ENCODE measurements at places on chromosomes 11 and 22. TPM values are rescaled to one million over a fixed set of nuclear protein-coding genes. Genes with fewer than 3 reads are reported as not detected.
A peak's percentile ranks its signal among the peaks of the same experiment; 100 is the strongest.

DNA sequence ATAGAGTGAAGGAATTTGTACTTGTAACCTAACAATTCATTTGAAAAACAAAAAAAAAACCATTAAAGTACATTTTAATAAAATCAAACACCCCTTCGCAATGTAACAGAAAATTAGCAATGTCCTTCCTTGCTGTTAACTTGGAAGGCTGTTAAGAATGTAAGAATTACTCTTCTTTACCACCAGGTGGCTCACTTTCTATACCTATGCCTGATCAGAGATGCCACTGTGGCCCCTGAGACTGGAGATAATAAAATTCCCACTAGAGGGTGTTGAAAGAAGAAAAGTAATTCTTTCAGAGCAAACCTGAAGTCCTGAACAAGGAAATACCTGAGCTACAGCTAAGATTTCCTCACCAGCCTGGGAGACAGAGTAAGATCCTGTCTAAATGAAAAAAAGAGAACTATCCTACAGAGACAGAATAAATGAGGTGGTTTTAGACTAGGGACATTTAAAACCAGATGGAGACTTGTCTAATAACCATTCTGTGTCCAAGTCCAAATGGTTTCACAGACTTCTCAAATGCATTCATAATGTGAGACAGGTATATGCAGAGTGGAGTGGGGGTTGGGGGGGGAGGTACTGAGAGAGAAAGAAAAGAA lies 1089.3 kb downstream of the FAM181B start:
- no peak for DNase-seq

DNA sequence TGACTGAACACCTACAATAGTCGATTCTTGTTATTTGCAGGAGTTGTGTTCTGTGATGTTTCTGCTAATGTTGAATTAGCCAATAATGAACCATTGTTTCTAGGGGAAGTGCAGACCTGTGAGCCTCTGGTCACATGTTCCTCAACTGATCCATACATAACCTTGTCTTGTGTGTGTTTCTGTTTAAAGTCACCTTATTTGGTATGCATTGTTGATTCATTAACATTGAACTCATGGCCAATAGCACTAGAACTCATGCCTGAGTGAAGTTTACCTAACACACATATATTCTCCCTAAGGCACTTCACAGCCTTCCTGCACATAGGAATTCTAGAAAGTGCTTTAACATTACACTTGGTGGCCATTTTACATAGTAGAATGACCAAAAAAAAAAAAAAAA lies 271.8 kb upstream of the PLET1 start:
- DNase-seq, result no peak

- DNase-seq, result no peak
Measured at GRCh38 chr11:18132341-18132740, at the start of gene MRGPRX3. Gene MRGPRX3, plus strand, starts transcription at chr11:18132571. Its CDS starts 4,632 bp downstream, at chr11:18137203.

Gene RFPL1
- total RNA-seq, result 1.0 TPM

DNA sequence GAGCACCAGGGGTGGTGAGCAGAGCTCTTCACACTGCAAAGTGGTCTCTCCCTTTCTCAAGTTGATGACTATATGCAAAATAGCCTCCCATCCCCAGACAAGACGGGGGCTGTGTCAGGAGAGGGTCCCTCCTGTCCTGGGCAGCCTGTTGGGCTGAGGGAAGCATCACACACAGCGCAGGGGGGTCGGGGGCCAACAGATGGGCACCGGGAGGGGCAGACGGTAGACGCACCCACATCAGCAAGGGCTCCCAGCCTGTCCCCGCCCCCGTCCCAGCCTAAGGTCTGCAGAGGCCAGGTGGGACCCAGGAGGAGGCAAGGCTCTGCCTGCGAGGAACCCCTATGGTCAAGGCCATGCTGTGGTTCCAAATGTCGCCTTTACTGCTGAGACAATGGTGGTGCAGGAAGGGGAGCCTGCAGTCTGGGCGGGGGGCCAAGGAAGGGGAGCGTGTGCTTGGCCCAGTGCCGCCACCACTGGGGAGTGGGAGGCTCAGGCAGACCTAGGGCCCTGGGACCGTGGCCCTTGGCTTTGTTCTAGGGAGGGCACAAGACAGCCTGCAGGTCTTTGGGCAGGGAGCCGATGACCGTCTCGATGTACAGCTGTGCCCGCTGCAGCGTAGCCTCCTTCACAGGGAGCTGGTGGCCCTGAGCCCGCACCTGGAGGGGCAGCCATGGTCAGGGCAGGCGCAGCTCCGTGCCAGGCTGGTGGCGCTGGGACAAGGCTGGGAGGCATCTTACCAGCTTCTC lies 4.3 kb upstream of the PLXNB2 start:
- DNase-seq, result no peak

Gene SHANK2
- total RNA-seq, result 36.4 TPM

Gene RASL10A
- total RNA-seq, result 0.75 TPM

DNA sequence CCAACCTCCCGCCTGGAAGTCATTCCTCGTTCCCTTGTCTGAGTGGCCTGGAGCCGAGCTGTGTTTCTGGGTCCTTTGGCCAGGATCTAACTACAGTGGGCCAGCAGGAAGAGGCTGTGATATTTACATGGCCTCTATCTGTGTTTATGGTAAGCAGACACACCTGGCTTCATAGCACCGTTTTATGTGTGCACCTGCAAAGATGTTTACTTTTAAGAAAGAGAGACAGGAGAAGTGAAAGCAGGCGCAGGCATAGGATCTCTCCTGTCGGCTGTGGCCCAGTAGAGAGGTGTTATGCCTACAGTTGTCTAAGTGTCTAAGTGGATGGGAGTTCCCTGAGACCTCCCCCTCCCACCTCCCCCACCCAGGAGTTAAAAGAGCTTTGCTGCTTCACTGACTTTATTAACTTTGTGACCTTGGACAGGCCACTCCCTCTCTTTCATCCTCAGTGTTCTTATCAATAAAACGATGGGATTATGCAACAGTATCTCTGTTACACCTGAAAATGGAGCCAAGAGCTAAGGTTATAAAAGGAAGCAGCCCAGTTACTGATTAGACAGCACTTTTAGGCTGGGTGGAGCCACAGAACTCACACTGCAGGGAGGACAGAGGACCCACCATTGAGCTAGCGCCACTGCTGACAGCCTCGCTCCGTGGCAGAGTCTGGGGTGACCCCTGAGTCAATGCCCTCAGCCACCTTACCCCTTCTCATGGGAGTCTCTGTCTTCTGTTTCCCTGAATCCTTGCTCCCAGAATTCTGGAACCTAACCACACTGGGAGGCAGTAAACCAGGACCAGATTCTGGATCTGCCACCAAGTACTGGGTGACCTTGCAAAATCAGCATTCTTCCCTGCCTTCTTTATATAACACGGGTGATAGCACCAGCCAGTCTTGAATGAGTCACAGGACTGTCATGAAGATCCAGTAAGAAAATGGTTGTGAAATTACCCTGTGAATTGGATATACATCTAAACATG lies 22.0 kb downstream of the ST14 start:
- DNase-seq, result peak; percentile 53

GRCh38 chr11:30316237-30316636 lies 6.7 kb upstream of the ARL14EP start:
- DNase-seq, result no peak

DNA sequence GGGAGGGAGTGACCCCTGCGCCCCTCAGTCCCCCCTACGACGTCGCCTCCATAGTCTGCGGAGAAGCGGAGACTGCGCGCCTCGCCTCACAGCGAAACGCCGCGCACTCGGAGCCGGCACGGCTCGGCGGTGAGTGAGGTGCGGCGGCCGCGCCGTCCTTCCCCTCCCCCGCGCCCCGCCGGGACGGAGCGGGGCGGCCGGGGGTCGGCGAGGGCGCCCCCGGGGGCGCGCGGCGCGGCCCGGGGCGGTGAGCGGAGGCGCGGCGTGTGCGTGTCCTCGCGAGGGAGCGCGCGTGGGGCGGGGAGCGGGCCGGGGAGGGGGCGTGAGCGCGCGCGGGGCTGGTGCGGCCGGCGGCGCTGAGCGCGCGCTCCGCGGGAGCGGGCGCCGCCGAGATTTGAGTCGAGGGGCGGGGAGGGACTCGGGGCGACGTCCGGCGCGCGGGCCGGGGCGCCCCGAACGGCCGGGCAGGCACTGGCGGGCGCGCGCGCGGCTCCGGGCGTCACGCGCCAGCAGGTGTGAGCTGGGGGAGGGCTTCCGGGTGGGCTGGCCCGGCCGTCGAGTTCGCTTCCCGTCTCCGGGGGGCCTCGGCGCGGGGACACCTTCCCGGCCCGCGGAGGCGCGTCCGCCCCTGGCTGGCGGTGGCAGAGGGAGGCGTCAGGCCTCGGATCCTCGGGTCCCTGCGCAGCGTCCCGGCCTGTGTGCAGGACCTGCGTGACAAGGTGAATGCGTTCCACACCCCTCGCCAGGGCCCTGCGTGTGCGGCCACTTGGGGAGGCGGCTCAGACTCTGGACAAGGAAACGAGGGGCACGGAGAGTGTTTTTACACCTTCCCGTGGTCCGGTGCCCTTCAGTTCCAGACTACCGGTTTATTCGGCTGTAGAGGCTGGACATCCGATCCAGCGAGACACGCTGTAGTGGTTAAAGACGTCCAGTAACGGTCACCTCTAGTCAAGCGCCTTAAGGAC lies 50.4 kb downstream of the FAM83F start:
- DNase-seq, result peak; percentile 61

Gene PLAAT4
- total RNA-seq, result 23.8 TPM

DNA sequence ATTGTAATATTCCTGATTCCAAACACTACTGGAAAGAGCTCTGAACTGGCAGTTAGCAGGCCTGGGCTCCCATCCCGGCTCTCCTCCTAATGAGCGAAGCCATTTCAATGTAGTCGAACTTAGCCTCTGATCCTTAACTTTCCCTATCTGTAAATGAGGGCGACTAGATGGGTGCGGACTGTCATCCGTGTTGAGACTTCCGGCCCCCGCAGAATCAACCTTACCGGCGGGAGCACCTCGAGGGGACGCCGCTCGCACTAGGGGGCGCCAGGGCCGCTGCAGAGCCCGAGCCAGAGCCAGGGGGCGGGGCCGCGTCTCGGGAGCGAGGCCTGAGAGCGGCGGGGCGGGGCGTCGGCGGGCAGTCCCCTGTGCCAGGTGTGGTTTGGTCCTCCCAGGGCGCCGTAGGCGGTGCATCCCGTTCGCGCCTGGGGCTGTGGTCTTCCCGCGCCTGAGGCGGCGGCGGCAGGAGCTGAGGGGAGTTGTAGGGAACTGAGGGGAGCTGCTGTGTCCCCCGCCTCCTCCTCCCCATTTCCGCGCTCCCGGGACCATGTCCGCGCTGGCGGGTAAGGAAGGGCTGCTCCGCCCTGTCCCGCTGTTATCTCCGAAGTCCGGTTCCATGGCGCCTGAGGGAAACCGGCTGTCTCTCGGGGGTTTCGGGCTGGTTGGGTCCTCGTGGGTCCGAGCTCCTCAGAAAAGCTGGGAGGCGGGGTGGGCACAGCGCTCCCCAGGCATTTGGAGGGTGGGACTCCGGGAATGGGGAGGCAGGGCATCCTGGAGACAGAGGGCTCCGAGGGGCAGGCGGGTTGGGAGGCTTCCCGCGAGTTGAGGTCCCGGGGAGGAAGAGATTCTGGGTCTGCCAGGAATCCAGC lies at the start of gene LIMK2:
LIMK2 (plus strand) TSS at position 437 of the 869 bp plus-strand sequence; CDS start at position 548, 111 bp downstream.
- peak; percentile 98 for DNase-seq

DNA sequence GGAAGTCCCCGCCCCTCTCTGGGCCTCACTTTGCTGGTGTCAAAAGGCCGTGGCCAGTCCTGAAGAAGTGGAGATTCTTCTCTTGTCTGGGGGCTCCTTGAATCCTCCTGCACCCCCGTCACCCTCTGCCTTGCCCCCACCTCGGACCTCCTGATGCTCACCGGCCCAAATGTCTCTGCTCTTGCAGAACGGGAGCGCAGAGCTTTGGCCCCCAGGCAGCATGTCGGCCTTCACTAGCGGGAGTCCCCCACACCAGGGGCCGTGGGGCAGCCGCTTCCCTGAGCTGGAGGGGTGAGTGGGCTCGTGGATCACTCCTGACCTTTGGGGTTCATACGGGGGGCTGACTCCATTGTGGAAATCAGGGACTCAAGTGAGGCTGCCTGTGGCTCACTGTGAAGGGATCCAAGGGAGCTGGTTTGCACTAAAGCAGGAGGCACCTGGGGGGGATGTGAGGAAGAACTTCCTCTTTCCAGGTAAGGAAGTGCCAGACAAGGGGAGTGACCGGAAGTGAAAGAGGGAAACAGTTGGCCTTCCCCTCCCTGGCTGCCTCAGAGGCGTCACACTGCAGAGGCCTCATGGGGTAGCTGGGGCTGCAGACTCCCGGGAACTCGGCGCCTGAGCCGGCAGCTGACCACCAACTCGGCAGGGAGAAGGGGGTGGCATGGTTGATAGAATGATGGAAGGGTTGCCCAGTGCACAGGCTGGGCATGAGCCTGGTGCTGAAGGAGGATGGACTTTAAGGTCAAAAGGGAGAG lies 23.1 kb downstream of the CSF2RB start:
- no peak for DNase-seq

GRCh38 chr11:43989162-43989981 lies 46.9 kb downstream of the C11orf96 start:
- DNase-seq, result no peak

GRCh38 chr11:1741741-1742140 lies 8.7 kb downstream of the IFITM10 start:
- DNase-seq, result no peak

DNA sequence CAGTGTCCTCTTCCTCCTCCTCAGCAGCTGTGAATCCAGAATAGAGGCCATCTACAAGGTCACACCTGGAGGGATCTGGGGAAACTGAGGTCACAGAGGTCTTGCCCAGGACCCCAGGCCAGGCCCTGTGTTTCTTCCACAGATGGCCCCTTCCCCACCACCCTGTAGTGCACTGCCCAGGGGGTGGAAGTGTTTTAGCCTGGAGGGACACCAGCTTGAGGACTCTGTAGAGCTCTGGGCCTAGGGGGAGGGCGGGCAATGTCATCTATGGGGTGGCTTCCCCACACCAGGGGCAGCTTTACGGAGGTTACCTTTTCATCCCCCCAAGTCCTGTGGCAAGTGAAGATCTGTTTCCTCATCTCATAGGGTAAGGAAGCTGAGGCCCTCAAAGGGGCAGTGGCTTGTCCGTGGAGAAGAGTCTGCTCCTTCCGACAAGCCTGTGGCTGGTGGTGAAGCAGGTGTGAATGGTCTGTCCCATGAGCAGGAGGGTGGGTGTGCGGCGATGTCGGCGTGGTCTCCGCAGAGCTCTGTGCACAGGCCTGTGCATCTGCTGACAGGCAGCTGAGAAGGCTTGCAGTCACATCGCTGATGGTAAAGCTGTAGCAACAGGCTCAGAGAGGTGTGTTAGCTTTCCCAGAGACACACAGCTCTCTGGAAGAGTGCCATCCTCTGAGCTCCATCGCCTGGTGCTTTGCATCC lies 74.1 kb upstream of the WNT7B start:
- DNase-seq, result no peak

Gene UNC93B1
- total RNA-seq, result 16.5 TPM

Gene CHST1
- 0.23 TPM for total RNA-seq

GRCh38 chr11:6387811-6388599 lies 2.3 kb upstream of the SMPD1 start:
- no peak for DNase-seq

Gene ABCC8
- 0.25 TPM for total RNA-seq

Measured in liver (tissue), 10 donors.